ENCODE measurements at places on chromosomes 7 and 10.

- DNase-seq: no peak
Observed at GRCh38 chr7:143497008-143497795, 19.5 kb downstream of the TAS2R41 start.

DNA sequence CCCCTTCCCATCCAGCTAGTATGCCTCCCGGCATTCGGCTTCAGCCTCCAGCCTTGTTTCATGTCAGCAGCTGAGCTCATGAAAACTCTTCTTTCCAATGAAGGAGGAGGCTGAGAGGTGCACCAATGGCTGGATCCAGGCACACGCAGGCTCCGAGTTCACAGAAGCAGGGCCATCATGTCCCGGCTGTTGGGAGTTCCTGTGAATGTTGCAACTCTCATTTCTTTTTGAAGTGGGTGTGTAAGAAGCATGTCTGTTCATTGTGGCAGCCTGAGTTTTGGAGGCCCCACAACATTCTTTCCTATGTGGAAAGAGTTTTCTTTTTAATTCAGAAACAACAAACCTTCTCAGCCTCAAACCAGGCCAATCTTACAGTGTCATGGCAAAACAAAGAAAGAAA is 89.7 kb downstream of the PTPRE start:
- DNase-seq: no peak

- no peak for DNase-seq
Observed at GRCh38 chr10:87658321-87658795, 1.3 kb upstream of the PAPSS2 start.

- no peak for DNase-seq
Observed at GRCh38 chr7:15397159-15397550, 164.7 kb downstream of the AGMO start.

DNA sequence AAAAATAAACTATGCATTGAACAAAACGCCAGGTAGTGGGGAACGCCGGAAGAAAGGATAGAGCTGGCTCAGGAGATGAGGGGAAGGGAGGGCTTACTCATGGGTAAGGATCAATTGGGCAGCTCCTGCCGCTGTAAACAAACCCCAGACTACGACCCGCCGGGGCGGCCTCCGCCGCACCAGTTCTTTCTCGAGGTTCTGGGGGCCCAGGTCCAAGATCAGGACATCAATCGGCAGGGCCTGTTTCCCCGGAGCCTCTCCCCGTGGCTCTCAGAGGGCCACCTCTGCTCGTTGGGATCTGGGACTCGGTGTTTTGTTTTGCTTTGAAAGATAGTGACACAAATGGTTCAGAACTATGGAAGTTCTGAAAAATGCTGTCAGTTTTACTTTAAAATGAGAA is 140.4 kb downstream of the ELFN1 start:
- no peak for DNase-seq

DNA sequence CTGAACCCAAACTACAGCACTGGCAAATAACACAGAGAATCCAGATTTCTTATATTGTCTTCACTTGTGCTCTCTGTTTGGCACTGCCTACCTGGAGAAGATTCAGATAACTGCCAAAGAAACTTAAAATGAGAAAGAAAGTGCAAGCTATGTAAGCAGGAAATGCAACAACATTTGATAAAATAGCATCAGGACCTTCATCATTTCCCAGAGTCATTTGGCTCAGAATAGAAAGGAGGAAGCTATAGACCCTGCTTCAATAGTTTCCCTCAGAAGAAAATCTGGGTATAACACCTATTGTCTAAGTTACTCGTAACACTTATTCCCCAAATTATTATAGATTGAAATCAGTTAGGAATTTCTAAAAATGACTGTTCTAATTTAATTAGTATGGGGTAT is 56.2 kb downstream of the CC2D2B start:
- no peak for DNase-seq

- peak; percentile 81 for DNase-seq
Observed at GRCh38 chr7:138934861-138935260, 46.3 kb downstream of the KIAA1549 start.

GRCh38 chr7:132613737-132614136 is 37.5 kb upstream of the PLXNA4 start:
- no peak for DNase-seq

DNA sequence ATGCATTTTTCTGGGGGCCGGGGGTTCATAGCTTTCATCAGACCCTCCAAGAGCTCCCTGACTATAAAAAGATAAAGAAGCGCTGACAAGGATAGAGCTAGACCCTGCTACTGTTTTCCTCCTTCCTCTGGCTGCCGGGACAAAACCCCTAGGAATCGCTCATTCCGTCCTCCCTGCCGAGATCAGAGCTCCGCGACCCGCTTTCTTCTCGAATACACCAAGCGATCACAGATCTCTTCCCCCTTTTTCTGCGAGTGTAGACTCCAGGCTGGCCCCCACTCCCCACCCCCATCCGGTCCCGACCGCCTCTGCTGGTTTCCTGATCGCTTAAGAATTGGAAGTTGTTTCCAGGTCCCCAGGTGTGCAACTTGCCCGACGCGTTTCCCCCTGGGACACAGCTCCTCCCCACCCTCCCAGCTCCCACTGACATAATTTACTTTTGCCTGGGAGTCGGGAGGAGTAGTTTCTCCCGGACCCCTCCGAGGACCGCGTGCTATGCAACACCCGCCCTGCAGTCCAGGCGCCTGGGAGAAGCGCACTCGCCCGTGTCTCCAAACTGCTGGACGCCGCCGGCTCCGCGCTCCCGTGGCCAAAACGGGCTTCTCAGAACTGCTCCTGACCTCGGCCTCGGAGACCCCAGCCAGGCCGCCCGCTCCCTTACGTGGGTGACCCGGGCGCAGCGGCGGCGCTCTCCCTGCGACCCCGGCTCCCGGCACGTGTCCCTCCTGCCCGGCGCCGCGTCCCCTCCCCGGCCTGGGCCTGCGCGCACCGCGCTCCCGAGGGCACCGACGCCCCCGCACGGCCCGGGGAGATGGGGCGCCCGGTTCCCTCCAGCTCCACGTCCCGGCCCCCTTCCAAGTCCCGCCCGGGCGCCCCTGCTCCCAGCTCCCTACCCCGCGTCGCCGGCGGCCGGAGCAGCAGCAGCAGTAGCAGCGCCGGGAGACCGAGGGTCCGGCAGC is 552 bp downstream of the IL15RA start:
- peak; percentile 43 for DNase-seq

- peak; percentile 54 for DNase-seq
Observed at GRCh38 chr10:71075086-71075758, 137.1 kb upstream of the UNC5B start.

- DNase-seq: no peak
Observed at GRCh38 chr7:265998-266850, 23.7 kb upstream of the FOXL3 start.

DNA sequence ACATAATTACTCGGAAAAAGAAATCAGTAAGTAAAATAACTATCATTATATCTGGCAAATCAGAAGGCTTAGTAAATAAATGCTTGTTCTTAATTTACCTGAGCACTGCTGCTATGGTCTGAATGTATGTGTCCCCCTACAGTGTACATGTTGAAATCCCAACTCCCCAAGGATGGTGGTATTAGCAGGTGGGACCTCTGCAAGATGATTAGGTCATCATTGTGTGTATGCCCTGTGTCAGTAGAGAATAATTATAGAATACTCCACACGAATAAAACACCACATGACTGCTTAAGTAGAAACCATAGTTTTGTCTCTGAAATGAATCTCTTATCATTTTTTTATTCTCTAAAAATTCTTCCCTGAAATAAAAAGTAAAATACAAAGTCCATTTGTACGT is 101.6 kb downstream of the RNF133 start:
- no peak for DNase-seq

- DNase-seq: no peak
Observed at GRCh38 chr7:100484673-100485045, 932 bp downstream of the NYAP1 start.

DNA sequence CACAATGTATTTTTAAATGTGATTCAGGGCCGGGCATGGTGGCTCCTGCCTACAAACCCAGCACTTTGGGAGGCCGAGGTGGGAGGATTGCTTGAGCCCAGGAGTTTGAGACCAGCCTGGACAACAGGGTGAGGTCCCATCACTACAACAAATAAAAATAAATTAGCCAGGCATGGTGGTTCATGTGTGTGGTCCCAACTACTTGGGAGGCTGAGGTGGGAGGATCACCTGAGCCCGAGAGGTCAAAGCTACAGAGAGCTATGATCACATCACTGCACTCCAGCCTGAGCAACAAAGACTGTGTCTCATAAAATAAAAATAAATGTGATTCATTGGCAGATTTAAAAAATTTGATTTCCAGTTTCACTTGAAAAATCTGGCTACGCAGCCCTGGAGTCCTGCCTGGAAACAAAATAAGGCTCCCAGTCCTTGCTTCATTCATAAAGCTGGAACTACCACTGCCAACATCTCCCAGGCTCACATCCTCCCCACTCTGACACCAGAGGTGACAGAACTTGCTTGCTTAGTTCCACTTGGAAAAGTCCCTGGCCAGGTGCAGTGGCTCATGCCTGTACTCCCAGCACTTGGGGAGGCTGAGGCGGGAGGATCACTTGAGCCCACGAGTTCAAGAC is 27.9 kb upstream of the SLC35G1 start:
- DNase-seq: no peak

DNA sequence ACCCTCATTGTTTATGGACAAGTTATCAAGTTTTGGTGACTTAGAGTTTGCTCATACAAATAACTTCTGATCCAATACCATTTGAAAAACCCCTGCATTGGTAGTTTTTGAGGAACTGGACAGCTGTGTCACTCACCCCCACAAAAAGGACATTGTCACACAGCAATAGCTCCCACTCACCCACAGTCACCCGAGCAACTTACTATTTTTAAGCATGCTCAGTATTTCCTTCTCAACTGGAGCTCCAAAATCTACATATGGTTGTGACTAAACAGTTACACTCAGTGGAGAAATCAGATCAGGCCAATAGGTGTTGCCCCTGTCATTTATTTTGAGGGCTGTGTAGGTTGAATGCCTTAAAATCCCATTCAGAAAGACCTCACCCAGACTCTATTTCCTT is 165.2 kb upstream of the AUTS2 start:
- DNase-seq: no peak

- DNase-seq: no peak
Observed at GRCh38 chr10:95845411-95845810, 62.4 kb upstream of the CC2D2B start.

DNA sequence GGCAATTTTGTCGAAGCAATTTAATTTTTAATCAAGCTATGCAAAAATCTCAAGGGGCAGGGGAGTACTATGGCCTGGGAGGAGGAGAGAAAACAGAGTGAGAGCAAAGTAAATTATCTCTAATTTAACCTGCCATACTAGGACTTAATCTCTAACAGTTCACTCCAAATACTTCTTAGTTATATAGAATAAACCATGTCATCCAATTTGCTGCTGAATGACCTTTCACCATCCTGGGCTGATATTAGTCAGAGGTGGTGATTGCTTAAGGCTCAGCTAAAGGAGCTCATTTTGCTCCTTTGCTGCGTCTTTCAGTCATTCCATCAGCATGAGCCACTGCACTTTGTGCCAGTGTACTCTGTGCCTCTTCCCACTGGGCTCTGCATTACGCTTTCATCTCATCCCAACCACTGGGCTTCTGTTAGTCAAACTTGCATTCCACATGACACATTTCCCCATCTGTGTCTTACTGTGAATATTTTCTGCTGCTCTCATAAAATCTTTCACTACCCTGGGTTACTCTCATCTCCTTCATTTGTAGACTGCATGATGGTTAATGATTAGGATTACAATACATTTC is 84.3 kb downstream of the CD36 start:
- peak; percentile 99 for DNase-seq

GRCh38 chr7:129777195-129777844 is 165.8 kb downstream of the NRF1 start:
- DNase-seq: no peak

GRCh38 chr7:129690701-129691100 is 79.2 kb downstream of the NRF1 start:
- DNase-seq: peak; percentile 44

DNA sequence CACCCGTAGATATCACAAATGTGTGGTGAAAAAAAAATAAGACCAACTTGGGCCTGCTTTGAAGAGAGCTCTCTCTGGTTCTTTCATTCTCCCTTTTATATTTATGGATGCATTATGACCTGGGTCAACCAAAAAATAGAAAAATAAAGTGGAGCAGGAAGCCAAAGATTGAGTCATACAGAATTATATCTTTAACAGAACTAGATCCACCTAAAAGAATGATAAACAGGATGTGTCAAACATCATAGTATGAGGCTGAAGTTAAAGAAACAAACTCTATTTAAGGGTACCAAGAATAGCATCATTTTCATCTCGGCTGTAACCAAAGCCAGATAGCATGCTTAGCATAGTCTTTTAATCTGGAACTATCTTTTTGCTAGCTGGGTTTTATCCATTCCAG is 28.8 kb upstream of the NMT2 start:
- no peak for DNase-seq

- no peak for DNase-seq
Observed at GRCh38 chr10:52483587-52483986, 169.5 kb downstream of the DKK1 start.

- no peak for DNase-seq
Observed at GRCh38 chr10:43262397-43262901, 4.4 kb downstream of the RASGEF1A start.

GRCh38 chr10:15084502-15084922 is 4.1 kb downstream of the ACBD7 start:
- DNase-seq: peak; percentile 75

GRCh38 chr7:98520356-98520951 is 96.6 kb upstream of the NPTX2 start:
- no peak for DNase-seq

DNA sequence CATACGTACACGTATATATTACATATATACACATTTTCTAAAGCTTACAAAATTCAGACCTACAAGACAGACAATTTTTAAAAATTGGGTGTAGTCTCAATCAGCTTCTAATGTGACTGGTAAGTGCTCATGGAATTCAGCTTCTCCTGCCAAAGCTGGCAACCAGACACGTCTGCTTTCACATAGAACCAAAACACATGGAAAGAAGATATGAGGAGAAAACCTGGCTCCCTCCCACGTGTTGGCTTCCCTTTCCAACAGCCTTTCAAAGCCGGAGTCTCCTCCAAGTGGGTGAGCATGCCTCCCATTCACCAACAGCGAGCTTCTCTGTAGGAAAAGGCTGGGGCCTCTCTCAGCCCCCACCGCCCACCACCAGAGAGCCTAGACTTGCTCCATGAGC is 33.4 kb downstream of the CDCA7L start:
- DNase-seq: no peak
